ENCODE measurements at places on chromosomes 3 and 15. TPM values are rescaled to one million over a fixed set of nuclear protein-coding genes. Genes with fewer than 3 reads are reported as not detected.

GRCh38 chr3:134597390-134597970 lies 53.3 kb downstream of the KY start:
- DNase-seq = no peak

Gene CATSPER2
- total RNA-seq = 3.8 TPM

GRCh38 chr3:152380043-152380442 lies 111.3 kb downstream of the MBNL1 start:
- no peak for DNase-seq

Gene P2RY1
- total RNA-seq = 24.6 TPM

GRCh38 chr3:64140651-64141050 lies 84.6 kb downstream of the PRICKLE2 start:
- no peak for DNase-seq

- DNase-seq = peak; percentile 97
Measured at GRCh38 chr15:75661100-75661755, 13.5 kb downstream of the SNX33 start.

DNA sequence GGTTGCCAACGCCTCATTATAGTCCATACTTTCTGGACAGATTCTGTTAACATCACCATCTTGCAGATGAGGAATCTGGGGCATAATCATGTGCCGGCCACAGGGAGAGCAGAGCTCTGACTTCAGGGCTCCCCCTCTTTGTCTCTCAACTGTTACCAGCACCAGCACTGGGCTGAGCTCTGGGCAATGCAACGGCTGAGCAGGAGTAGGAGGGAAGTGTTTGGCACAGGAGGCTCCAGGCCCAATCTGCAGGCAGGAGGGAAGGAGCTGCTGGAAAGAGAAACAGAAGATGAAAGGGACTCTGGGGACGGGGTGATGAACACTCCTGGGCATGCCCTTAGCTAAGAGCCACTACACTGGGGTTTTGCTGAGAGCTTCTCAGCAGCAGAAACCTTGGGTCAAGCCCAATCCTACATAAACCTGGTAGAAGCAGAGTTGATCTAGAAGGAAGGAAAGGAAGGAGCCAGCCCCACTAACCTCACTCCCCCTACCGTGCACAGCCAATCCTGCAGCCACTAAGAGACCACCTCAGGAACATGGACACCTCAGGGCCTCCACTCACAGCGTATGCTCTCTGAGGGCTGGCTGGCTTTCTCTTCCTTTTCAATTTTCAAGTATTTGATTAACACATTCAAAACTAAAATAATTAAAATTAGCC lies 73.1 kb upstream of the SPATA12 start:
- no peak for DNase-seq
